ENCODE measurements at places on chromosomes 13 and 19. TPM values are rescaled to one million over a fixed set of nuclear protein-coding genes. Genes with fewer than 3 reads are reported as not detected.

GRCh38 chr19:17837972-17838371 lies 9.8 kb downstream of the JAK3 start:
- no peaks in the 10 kb centered on the region for H3K27me3 ChIP-seq
- no peak overlapping the region for H3K4me3 ChIP-seq
- no peak for DNase-seq
- H3K36me3 ChIP-seq = peaks cover 49% of the 10 kb centered on the region
- no peak overlapping the region for H3K27ac ChIP-seq

The TEKTIP1 gene
- total RNA-seq = 10.3 TPM

DNA sequence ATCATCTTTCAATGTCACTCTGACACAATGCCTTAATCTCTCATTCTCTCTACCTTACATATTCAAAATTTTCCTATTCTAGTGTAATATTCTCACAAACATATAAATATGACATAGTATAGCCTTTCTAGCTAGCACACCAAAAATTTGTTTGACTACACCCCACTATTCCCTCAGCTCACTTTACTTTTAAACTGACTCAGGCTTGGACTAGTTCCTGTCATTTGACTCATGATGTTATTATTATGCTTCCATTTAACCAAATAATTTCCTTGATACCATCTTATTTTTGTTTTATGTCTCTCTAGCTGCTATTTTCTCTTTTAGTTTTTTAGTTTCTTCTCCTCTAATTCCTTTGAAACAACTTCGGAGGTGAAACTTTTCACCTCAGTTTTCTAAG lies 1745.6 kb upstream of the PCDH20 start:
- H3K27ac ChIP-seq = no peak overlapping the region
- H3K36me3 ChIP-seq = no peaks in the 10 kb centered on the region
- no peaks in the 10 kb centered on the region for H3K4me1 ChIP-seq
- no peaks in the 10 kb centered on the region for H3K27me3 ChIP-seq

The SHANK1 gene
- 0.32 TPM for total RNA-seq
